Effector memory CD4-positive, alpha-beta T cell (primary cell): ENCODE measurements at places on chromosomes 16 and 17.

DNA sequence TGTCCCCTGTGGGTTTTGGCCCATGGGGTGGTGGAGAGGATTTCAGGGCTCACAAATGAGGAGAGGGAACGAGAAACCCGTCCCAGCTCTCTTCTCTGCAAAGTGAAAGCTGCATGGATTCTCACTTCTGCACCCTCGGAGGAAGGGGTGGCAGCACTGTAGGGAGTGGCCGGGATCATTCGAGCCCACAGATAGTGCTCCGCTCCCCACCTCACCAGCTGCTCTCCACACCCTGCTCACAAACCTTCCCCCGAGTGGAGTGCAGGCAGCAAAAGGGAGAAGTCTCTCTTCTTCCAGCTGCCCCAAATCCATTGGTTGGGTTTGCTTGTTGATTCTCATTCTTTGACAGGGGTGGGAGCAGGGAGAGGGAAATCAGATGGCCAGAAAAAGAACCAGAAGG is 20.1 kb downstream of the STAT5A start:
- H3K27ac ChIP-seq = no peak overlapping the region
- no peak overlapping the region for H3K4me3 ChIP-seq
- no peak for DNase-seq
- peaks cover 18% of the 10 kb centered on the region for H3K4me1 ChIP-seq
- no peaks in the 10 kb centered on the region for H3K27me3 ChIP-seq

GRCh38 chr16:15961060-15961511 is 11.7 kb downstream of the ABCC1 start:
- H3K4me3 ChIP-seq = peak overlapping the region; percentile 27
- H3K27ac ChIP-seq = peak overlapping the region; percentile 95
- H3K36me3 ChIP-seq = no peaks in the 10 kb centered on the region
- no peaks in the 10 kb centered on the region for H3K27me3 ChIP-seq
- DNase-seq = peak; percentile 68
- H3K4me1 ChIP-seq = peaks cover 31% of the 10 kb centered on the region

DNA sequence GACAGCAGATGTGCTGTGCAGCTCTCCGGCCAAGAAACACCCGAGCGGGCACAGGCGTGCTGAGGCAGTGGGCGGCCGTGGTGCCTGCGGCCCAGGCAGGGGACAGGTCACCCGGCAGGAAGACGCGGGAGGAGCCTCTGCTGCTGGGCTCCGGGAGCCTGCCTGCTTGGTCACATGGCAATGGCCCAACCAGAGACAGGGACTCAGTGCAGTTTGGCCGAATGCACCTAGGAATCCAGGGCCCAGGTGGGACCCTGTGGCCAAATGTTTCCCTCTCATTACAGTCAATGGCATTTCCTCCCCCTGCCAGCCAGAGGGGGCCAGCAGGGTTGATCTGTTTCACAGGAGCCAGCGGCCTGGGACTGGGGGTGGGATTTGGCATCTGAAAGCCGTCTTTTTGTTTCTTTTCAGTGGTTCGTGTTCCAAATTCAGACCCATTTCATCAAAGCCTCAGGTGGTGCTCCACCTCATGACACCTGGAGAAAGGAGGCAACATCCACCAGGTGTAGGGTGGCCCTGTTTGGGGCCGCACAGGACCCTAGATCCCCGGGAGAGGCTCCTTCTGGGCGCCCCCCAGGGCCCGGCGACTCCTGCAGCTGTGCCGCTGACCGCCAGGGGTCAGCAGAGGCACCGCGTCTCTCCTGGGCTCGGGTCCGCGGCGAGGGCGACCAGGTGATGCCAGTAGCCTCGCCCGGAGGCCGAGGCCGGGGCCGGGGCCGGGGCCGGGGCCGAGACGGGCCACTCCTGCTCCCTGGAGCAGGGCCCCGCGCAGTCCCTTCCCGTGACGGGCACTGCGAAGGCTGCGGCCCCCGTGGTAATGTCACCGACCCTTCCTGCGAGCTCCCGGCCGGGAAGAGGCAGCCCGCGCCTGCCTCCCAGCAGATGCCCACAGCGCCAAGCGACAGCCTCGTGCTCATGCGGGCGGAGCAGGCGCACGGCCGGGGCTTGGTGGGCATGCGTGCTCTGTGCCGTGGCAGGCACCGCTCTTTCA is 118.5 kb downstream of the C16orf78 start:
- H3K36me3 ChIP-seq = no peaks in the 10 kb centered on the region
- H3K27ac ChIP-seq = no peak overlapping the region
- peaks cover 6% of the 10 kb centered on the region for H3K4me1 ChIP-seq
- DNase-seq = peak; percentile 6
- no peaks in the 10 kb centered on the region for H3K27me3 ChIP-seq

- no peak overlapping the region for H3K4me3 ChIP-seq
- no peak for DNase-seq
- peaks cover 3% of the 10 kb centered on the region for H3K36me3 ChIP-seq
- H3K27ac ChIP-seq = no peak overlapping the region
- no peaks in the 10 kb centered on the region for H3K27me3 ChIP-seq
Observed at GRCh38 chr17:39192901-39193300, 4.6 kb downstream of the CACNB1 start.

DNA sequence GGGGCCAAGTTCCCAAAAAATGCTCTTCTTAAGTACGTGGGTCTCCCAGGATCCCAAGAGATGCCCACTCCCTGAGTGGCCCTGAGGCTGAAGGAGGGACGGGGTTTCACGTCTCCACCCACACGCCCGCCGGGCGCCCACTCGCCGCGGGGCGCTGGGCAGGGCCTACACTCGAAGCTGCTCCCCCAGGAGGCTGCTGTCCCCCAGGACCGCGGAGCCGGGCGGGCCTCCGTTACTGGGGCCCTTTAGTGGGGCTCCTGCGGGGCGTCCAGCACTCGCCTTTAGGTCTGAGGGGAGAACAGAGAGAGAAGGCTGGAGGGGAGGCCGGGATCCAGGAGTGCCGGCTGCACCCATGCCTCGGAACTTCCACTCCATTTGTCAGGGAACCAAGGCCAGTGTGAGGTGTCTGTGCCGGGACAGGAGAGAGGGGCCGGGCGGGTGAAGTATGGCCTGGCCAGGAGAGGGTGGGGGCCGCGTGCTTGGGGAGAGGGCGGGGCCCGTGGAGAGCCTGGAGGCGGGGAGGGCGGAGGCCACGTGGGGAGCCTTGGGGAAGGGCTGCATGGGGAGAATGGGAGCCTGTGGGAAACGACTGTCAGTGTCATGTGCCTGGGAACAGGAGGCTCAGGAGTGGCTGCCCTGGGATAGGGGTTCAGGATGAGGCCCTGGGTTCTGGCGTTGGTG is 18.8 kb downstream of the NUBP1 start:
- no peak overlapping the region for H3K4me3 ChIP-seq
- H3K27me3 ChIP-seq = no peaks in the 10 kb centered on the region
- no peaks in the 10 kb centered on the region for H3K4me1 ChIP-seq
- H3K27ac ChIP-seq = no peak overlapping the region
- peaks cover 71% of the 10 kb centered on the region for H3K36me3 ChIP-seq

GRCh38 chr17:34351096-34351495 is 5.2 kb upstream of the CCL13 start:
- no peak overlapping the region for H3K27ac ChIP-seq
- no peak for DNase-seq
- no peaks in the 10 kb centered on the region for H3K36me3 ChIP-seq
- H3K27me3 ChIP-seq = no peaks in the 10 kb centered on the region

DNA sequence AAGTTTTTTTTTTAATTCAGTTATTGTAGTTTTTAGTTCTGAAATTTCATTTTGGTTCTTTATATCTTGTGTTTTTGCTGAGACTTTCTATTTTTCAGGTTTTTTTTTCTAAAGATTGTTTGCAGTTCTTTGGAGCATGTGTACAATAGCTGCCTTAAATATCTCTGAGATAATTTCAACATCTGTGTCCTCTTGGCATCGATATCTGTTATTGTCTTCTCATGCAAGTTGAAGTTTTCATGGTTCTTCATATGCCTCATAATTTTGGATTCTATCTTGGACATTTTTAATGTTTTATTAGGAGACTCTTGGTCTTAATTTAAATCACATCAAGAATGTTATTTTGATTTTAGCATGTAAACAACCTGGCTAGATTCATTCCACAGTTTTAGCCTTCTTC is 22.8 kb downstream of the COX11 start:
- H3K36me3 ChIP-seq = no peaks in the 10 kb centered on the region
- H3K27ac ChIP-seq = no peak overlapping the region
- no peaks in the 10 kb centered on the region for H3K27me3 ChIP-seq
- no peaks in the 10 kb centered on the region for H3K4me1 ChIP-seq
- DNase-seq = no peak
- H3K4me3 ChIP-seq = no peak overlapping the region

DNA sequence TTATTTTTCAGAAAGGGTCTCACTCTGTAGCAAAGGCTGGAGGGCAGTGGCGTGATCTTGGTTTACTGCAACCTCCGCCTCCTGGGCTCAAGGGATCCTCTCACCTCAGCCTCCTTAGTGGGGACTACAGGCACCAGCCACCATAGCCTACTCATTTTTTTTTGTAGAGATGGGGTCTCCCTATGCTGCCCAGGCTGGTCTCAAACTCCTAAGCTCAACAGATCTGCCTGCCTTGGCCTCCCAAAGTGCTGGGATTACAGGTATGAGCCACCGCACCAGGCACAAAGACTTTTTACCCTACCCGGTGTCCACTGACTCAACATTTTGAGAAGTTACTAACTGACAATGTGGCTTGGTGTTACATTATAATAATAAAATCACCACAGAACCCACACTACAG is 7.2 kb downstream of the GRB2 start:
- no peaks in the 10 kb centered on the region for H3K27me3 ChIP-seq
- peaks cover 31% of the 10 kb centered on the region for H3K4me1 ChIP-seq
- no peak for DNase-seq

- H3K4me1 ChIP-seq = no peaks in the 10 kb centered on the region
- no peak overlapping the region for H3K4me3 ChIP-seq
- no peak overlapping the region for H3K27ac ChIP-seq
Observed at GRCh38 chr17:27318228-27318627, 24.3 kb downstream of the WSB1 start.

DNA sequence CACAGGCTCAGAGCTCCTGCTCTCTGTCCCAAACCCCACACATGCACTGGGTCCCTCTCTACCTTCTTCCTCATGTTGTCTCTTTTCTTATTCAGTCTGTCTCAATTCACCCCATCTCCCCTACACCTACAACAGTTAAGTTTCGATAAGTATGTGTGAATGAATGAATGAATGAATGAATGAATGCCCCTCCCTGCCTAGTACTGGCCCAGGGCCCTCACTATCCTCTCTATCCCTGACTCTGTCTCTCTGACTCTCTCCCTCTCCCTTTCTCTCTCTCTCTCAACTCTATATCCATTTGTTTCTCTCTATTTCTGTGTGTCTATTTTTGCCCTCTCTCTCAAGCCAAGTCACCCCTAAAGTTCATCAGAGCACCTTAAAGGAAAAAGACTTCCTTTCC is 6.7 kb upstream of the KRT9 start:
- H3K27me3 ChIP-seq = peaks cover 8% of the 10 kb centered on the region
- no peak overlapping the region for H3K27ac ChIP-seq
- H3K4me3 ChIP-seq = no peak overlapping the region
- H3K36me3 ChIP-seq = no peaks in the 10 kb centered on the region
- peaks cover 5% of the 10 kb centered on the region for H3K4me1 ChIP-seq
- no peak for DNase-seq

GRCh38 chr16:8579559-8579958 is 10.8 kb downstream of the TMEM114 start:
- H3K4me3 ChIP-seq = no peak overlapping the region
- DNase-seq = no peak
- no peak overlapping the region for H3K27ac ChIP-seq
- H3K4me1 ChIP-seq = no peaks in the 10 kb centered on the region
- no peaks in the 10 kb centered on the region for H3K36me3 ChIP-seq
- no peaks in the 10 kb centered on the region for H3K27me3 ChIP-seq

DNA sequence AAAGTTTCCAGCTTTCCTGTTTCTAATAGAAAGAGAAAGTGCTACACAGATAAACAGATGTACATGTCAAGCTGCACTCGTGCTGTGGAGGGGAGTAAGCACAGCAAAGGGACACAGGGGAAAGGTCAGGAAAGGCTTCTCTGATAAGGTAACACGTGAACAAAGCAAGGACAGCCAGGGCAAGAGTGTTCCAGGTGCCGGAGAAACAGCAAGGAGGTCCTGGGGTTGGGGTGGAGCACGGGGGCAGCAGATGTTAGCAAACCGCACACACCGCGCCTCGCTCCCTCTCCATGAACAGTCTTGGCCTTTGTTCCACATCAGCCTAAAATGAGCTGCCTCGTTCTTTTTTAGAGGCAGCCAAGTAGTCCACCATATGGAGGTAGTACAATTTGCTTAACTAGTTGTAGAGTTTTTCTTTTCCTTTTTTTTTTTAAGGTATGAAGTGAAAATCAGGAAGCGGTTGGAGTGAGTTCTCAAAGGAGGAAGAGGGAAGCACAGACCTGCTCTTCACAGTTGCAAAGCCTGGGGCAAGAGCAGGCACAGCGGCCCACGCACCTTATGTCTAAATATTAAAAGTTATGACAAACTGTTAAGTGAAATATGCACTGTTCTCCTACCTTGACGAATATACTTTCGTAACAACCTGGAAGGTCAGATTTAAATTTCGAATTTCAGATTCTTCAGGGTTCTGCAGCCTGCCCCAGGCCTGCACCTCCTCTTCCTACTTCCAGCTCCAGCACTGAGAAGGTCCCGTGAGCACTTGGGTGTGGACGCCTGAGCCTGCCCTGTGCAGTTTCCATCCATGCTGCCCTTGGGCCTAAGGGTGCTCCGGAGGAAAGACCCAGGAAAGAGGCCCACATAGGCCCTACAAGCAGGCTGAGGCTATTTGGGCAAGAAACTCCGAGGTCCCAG is 41.5 kb upstream of the RPH3AL start:
- no peaks in the 10 kb centered on the region for H3K4me1 ChIP-seq
- no peaks in the 10 kb centered on the region for H3K36me3 ChIP-seq
- no peak for DNase-seq
- no peak overlapping the region for H3K4me3 ChIP-seq
- H3K27ac ChIP-seq = no peak overlapping the region
- H3K27me3 ChIP-seq = no peaks in the 10 kb centered on the region

GRCh38 chr17:15393414-15393813 is 52.0 kb upstream of the TEKT3 start:
- no peak overlapping the region for H3K27ac ChIP-seq
- no peaks in the 10 kb centered on the region for H3K27me3 ChIP-seq
- DNase-seq = no peak
- no peaks in the 10 kb centered on the region for H3K36me3 ChIP-seq
- H3K4me3 ChIP-seq = no peak overlapping the region
- H3K4me1 ChIP-seq = no peaks in the 10 kb centered on the region

- H3K27me3 ChIP-seq = no peaks in the 10 kb centered on the region
- DNase-seq = no peak
- H3K4me1 ChIP-seq = no peaks in the 10 kb centered on the region
Observed at GRCh38 chr17:5898406-5898805, 171.8 kb upstream of the WSCD1 start.
